ENCODE measurements at places on chromosomes 3 and 15. TPM values are rescaled to one million over a fixed set of nuclear protein-coding genes. Genes with fewer than 3 reads are reported as not detected.

Gene ARL14
- not detected for total RNA-seq

Gene ACAN
- 0.85 TPM for total RNA-seq

Gene MYH15
- total RNA-seq: 0.12 TPM

Gene SCAANT1
- not detected for total RNA-seq

Gene SLC7A14
- total RNA-seq: not detected

Gene MAP1A
- 10.5 TPM for total RNA-seq

Gene HEMK1
- 2.1 TPM for total RNA-seq

Gene CCR3
- total RNA-seq: not detected

Gene CFAP91
- 9.1 TPM for total RNA-seq

Gene RPL35A
- 1,814 TPM for total RNA-seq

Gene SERPINI2
- 1.4 TPM for total RNA-seq

Gene MYO5C
- total RNA-seq: 28.9 TPM

Gene SERINC4
- 0.28 TPM for total RNA-seq

Gene GANC
- 48.9 TPM for total RNA-seq

Gene PLS1
- 0.26 TPM for total RNA-seq

Gene UPK1B
- total RNA-seq: not detected

Gene RASA2
- total RNA-seq: 35.4 TPM

Gene RPUSD2
- 0.77 TPM for total RNA-seq

Gene DNAH12
- not detected for total RNA-seq

Gene OXSM
- total RNA-seq: 17.9 TPM

Gene GOLGA8J
- total RNA-seq: 0.37 TPM

Gene ZBBX
- total RNA-seq: 2.3 TPM

Gene SLC24A1
- 12.3 TPM for total RNA-seq

Gene TEX55
- not detected for total RNA-seq

Gene CCDC13
- total RNA-seq: 1.9 TPM

Gene C3orf38
- total RNA-seq: 60.2 TPM

Gene ALPK3
- total RNA-seq: 1.0 TPM

Gene SPTBN5
- total RNA-seq: 0.51 TPM

Gene GOLGA8S
- 0.24 TPM for total RNA-seq

Gene CDHR4
- total RNA-seq: not detected

Gene KNL1
- total RNA-seq: 0.26 TPM

Gene HCLS1
- total RNA-seq: 12.2 TPM

Gene FAM43A
- 23.5 TPM for total RNA-seq

Gene SLC28A1
- not detected for total RNA-seq

Gene FOXB1
- total RNA-seq: not detected

Gene DNASE1L3
- total RNA-seq: 2.4 TPM

Gene HCN4
- 0.07 TPM for total RNA-seq

Gene ATP10A
- 3.6 TPM for total RNA-seq

Gene HGD
- total RNA-seq: 7.4 TPM

Gene ARPIN
- total RNA-seq: 32.8 TPM

Gene FBXW12
- 0.37 TPM for total RNA-seq

Gene LYZL4
- total RNA-seq: not detected

Gene TMEM207
- total RNA-seq: not detected

Gene RAD54L2
- 24.9 TPM for total RNA-seq

Gene GOLGA6L10
- 0.29 TPM for total RNA-seq

Gene MAN2A2
- 18.2 TPM for total RNA-seq

Gene MKRN3
- total RNA-seq: 0.29 TPM

Gene ACTC1
- total RNA-seq: 2.4 TPM

Gene PLCD1
- 9.7 TPM for total RNA-seq

Gene VPS39
- 101 TPM for total RNA-seq

Gene RTP3
- not detected for total RNA-seq

Gene EPHA6
- total RNA-seq: 0.29 TPM

Gene CNTN4
- total RNA-seq: 2.6 TPM

Gene DPPA2
- not detected for total RNA-seq

Gene MUSTN1
- 8.7 TPM for total RNA-seq

Gene ABHD17C
- total RNA-seq: 7.5 TPM
